ENCODE measurements at places on chromosomes 11 and 22. TPM values are rescaled to one million over a fixed set of nuclear protein-coding genes. Genes with fewer than 3 reads are reported as not detected.

DNA sequence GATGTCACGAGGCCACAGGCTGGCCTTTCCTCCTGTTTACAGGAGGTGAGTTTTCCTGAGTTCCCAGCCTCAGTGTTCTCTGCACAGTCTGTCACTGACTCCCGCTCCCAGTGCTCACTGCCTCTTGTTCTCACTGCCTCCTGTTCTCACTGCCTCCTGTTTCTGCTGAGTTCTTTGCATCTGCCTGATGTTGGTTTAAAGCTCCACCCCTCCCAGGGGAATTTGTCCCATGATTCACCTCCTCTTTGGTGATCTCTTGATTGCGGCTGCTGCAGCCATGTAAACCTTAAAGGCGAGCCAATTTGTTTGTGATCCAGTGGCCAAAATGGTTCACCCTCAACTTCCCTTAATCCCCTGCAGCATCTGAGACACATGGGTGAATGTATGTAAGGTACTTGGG, 6.0 kb upstream of the TUBA8 start:
- no peak for DNase-seq

DNA sequence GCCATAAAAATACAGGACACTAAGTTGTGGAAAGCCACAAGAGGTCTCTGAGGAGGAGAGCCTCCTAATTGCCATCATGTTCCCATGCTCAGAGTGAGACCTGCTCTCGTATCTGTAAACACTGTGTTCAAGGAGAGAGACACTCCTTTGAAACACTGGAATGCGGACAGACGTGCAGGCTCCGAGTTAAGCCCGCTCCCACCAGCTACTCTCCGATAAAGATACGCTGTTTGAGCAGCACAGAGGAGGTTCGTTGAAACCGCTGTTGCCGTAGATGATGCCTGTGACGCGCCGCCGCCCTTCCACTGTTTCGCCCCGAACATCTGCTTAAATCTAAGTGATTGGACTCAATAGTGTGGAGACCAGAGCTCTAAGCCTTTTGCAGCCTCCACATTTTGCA, 25.1 kb downstream of the NUP50 start:
- no peak for DNase-seq

DNA sequence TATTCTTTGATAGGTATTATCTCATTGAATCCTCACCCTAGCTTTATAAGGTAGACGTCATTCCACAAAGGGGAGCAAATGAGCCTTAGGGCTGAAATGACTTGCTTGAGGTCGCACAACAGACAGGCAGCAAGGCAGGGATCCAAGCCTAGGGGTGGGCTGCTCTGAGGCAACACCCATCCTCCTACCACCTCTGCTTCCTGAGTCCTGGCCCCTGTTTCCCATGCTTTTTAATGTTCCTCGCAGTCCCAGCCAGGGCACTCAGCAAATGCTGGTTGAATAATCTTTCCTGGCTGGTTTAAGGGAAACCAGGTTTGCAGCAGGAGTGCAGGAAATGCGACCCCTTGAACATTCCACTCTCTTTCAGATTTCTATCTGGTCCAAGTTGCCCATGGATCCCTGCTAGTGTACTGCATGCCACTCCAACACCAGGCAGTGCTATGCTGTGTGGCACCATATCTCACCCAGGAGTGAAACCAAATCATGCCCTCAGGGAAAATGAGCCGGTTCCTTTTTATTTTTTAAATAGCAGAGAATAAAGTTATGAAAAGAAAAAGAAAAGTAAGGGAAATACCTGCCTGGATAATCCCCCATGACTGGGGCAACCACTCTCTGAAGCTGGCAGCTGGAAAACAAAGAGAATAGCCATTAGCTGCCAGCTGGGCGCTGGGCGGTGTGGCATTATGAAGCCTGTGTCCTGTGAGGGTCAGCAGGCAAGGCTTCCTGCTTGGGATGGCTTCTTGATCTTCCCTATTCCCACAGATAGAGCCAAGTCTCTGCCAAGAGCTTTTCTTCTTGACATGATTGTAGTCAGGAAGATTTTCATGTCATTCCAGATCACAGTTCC, 21.8 kb downstream of the MICAL2 start:
- DNase-seq, result no peak

GRCh38 chr22:40534379-40535188, 101.9 kb downstream of the MRTFA start:
- DNase-seq, result no peak

The CADM1 gene
- not detected for total RNA-seq

The C22orf39 gene
- total RNA-seq, result 26.8 TPM

The P2RX6 gene
- total RNA-seq, result 0.18 TPM

GRCh38 chr22:28819253-28820096, 19.1 kb upstream of the XBP1 start:
- DNase-seq, result no peak

The TESMIN gene
- total RNA-seq, result 2.1 TPM

DNA sequence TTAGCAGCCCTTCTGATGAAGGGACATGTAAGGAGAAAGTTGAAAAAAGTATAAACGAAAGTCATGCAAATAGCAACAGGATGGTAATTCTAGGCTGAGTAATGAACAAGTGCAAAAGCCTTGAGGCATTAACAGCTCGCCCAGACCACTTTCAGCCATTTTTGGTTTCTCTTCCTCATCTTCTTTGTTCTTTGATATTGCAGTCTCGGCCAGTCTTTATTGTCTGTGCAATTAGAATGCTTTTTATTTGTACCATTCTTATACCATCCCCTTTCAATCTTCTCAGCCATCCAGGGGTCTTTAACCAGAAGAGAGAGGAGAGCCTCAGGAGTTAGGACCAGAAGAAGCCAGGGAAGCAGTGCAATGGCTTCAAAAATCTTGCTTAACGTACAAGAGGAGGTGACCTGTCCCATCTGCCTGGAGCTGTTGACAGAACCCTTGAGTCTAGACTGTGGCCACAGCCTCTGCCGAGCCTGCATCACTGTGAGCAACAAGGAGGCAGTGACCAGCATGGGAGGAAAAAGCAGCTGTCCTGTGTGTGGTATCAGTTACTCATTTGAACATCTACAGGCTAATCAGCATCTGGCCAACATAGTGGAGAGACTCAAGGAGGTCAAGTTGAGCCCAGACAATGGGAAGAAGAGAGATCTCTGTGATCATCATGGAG, 7.3 kb downstream of the TRIM34 start:
- DNase-seq, result no peak

- DNase-seq, result no peak
Observed at GRCh38 chr11:87604350-87604749, 566.6 kb downstream of the TMEM135 start.

The MGAT3 gene
- total RNA-seq, result 1.2 TPM

- DNase-seq, result no peak
Observed at GRCh38 chr11:96293109-96293508, 49.9 kb downstream of the MAML2 start.

DNA sequence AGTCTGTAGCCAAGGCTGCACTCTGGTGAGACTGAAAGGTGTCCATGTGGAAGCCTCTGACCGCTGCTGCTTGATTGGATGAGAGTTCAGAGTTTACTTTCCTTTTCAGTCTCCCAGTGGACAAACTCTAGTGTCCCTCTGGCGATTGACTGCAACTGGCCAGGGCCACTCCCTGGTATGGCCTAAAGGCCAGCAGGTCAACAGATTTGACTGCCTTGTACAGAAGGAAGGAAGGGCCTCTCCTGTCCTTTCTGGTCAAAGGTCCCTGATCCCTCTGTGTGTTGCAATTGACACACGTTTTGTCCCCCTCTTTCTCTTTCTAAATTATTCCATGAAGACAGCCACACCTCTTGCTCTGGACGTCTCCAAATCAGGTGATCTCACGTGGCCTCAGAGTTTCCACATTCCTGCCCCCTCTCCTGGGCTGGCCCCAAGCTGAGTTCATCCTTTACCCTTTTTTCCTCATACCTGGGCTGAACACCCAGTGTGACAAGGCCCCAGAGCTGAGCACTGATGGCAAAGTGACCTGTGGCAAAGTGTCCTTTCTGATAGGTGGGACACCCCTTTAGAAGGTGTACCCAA, 18.7 kb upstream of the FBLN1 start:
- no peak for DNase-seq

DNA sequence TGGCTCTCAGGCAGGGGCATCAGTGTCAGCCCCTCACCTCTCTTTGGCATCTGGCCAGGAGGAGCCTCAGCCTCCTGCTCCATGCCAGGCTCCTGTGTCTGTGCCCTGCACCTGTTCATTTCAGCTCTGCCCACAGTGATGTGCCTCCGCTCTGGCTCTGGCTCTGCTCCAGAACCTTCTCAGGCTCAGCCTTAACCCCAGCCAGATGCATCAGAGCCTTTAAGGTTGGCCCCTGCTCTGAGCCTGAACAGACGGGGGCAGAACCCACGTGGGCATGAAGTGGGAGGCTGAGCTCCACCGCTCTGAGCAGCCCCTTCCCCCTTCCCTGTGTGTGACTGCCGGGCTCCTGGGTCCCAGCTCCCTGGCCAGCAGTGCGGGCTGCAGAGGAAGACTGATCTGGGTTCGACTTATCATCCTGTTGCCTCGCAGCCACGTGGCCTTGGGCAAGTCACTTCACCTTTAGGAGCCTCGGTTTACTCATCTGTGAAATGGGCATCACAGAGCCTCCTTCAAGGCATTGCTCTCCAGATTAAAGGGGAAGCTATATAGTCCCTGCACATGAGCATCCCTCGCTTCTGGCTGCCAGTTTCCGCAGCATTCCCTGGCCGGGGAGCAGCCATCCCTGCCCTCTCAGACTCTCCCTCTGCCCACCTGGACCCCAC, 44.7 kb upstream of the RTL6 start:
- no peak for DNase-seq

Data from activated T-helper 1 cell treated with anti-CD3 and anti-CD28 coated beads, Interleukin-12 subunit alpha, Interleukin-12 subunit beta, Interleukin-2, Interleukin-4 antibody, amounts not matched to agents 30 ng/mL and 10 ng/mL and 1 ng/mL, durations not matched to agents 14 hours and 24 hours and 36 hours (primary cell).